ENCODE measurements at places on chromosomes 3 and 15.
A peak's percentile ranks its signal among the peaks of the same experiment; 100 is the strongest.

- no peak for ATAC-seq
These were observed 40.4 kb downstream of the DPH3 start for GRCh38 chr3:16224325-16224724.

DNA sequence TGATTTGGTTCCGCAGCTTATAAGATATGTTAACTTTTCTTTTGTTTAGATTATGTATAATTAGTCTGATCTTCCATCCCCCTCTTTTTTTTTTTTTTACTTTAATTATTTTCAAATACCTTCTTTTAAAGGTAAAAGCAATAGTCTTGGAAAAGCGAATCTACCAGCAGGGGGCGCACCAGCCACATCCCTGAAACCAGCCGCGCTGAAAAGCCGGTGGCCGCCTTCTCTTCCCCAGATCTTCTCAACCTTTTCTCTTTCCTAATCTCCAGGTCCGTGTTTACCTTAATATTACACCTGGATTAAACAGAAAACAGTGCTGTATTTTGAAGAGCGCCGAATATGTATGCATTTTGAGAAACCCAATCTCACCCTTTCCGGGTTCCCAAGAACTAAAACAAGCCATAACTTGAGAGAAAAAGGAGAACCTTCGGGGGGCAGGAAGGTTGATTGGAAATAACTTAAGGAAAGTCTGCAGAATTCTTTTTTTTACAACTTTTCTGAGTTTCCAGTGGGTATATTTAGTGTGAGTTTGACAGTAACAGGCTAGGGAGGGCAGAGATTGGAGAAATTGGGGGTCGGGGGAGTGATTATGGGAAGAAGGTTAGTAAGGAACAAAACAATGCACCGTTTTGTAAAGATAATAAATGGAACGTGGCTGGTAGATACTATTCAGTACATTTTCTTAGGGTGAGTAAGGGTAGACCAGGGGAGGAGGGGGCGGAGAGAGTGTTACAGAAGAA lies 2.0 kb upstream of the SOX2 start:
- no peak for ATAC-seq

- no peak for ATAC-seq
These were observed 5.2 kb upstream of the SUMF1 start for GRCh38 chr3:4472312-4472711.

GRCh38 chr3:11622586-11623550 lies 20.8 kb downstream of the VGLL4 start:
- ATAC-seq = no peak

GRCh38 chr15:74314795-74315438 lies 52.5 kb downstream of the CYP11A1 start:
- ATAC-seq = no peak

- no peak for ATAC-seq
These were observed 191.6 kb upstream of the STT3B start for GRCh38 chr3:31341130-31341529.

- ATAC-seq = peak; percentile 71
These were observed 97.5 kb downstream of the CFAP20DC start for GRCh38 chr3:58952128-58952917.

GRCh38 chr3:177124882-177125281 lies 72.4 kb downstream of the TBL1XR1 start:
- ATAC-seq = no peak

- ATAC-seq = peak; percentile 20
These were observed 13.2 kb upstream of the TIPARP start for GRCh38 chr3:156661155-156661554.

- no peak for ATAC-seq
These were observed 571 bp downstream of the ACAD9 start for GRCh38 chr3:128879991-128880390.

GRCh38 chr3:177714945-177715344 lies 517.7 kb upstream of the TBL1XR1 start:
- no peak for ATAC-seq

DNA sequence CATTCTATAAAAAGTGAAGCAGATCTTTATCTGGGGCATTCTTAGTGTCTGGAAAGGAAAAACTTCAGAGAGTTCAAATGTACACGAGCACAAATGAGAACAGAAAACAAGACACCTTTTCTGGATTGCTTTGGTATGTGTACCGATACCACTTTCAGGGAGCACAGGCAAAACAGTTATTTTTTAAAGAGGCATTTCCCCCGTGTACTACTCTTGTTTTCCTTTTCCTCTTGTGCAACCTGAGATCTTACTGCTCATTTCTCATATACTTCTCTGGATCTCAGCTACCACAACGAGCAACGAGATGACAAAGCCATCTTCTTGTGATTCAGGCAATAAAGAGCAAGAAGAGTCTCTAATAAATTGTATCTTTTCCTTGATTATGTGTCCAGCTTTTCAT lies 463.6 kb downstream of the SHQ1 start:
- ATAC-seq = no peak

DNA sequence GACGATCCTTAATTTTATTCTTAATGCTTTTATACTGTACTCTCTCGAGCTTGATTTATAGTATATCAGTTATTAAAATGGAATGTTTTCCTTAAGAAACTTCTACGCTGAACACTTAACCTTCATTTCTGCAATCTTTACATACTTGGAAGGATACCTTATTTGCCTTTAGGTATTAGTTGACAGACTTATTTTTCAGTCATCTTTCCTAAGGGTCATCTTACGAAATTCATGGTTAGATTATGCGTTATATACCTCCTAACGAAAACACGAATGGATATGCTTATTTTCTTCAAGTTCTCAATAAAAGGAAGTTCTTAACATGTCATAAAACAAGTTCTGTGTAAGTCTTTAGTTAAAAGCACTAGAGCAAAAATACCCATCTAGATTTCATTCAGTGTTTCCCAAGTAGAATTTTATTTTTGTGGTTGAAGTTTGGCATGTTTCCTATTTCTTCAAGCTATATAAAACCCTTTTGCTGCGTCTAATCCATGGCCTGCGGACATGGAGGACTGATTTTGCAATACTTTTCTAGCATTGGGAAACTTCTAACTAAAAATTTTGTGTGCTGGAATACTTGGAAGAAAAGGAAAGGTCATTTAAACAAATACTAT lies 231.3 kb downstream of the TP63 start:
- ATAC-seq = no peak

DNA sequence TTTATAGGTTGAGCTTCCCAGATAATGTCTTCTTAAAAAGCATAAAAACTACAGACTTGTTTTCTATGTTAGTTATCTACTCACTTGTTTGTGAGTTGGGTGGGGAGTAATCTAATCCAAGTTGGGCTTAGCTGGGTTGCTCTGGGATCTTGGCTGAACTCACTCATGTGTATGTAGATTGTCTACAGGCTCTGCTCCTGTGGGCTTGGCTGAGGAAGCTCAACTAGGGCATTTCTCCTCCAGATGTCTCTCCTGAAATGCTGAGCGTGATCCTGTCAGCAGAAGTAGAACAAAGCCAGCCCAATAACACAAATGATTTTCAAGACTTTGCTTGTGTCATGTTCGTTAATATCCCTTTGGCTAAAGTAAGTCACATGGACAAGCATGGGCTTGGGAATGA lies 17.3 kb downstream of the KCNH8 start:
- ATAC-seq = no peak

DNA sequence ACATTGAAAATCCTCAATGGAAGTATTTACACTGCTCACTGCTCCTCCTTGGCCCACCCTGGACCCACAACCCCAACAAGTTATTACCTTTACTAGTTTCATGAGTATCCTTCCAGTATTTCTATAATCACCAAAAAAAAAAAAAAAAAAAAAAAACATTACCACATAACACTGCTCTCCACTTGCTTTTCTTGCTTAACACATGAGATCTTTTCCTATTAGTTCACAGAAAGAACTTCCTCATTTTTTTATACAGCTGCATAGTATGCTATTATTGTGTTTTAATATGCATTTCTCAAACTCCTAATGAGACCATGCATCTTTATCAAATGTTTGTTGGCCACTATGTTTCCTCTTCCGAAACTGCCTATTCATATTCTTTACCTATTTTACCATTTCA lies 14.6 kb downstream of the GABPB1 start:
- no peak for ATAC-seq
